Fibroblast of skin of scalp (primary cell): ENCODE measurements at places on chromosomes 4 and X.

- DNase-seq: no peak
Measured at GRCh38 chr4:152455311-152455710, 80.6 kb downstream of the FBXW7 start.

- DNase-seq: no peak
Measured at GRCh38 chrX:153516073-153516472, 1.4 kb upstream of the ATP2B3 start.

GRCh38 chr4:60452266-60452665, 747.9 kb upstream of the ADGRL3 start:
- DNase-seq: no peak

- DNase-seq: no peak
Measured at GRCh38 chrX:68059469-68059868, 373.8 kb downstream of the OPHN1 start.

DNA sequence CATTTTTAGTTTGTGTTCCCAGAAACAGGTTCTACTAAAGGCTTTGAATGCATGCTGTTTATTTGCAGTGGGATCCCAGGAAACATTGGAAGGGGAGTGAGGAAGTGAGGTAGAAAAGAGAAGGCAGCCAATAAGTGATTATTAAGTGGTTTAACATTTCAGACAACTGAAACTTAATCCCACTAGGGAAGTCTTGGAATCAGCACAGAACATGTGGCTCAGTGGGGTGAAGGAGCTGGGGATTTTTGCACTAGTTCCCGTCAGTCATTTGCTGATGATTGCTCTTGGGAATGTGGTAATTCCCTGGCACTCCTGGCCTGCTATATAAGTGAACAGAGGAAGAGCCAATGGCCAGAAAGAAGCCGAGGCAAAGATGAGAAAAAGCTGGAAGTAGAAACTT, 1053.0 kb upstream of the IGFBP7 start:
- DNase-seq: no peak

GRCh38 chr4:99893839-99894160, 427 bp downstream of the LAMTOR3 start:
- no peak for DNase-seq

DNA sequence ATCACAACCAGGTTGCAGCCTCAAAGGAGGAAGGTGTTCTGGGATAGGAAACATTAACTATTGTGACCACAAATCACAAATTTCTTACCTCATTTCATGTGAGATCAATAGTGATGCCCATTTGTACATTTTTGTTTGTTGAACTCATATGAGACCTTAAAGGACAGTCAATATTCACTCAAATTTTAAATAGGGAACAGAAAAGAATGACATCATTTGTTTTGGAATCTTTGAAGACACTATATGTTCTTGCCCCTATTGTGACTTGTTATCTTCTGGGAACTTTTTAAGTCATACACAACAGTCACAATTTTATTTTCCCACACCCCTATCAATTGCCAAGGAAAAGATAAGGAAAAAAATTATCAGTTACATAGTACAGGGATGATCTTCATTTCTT, 346.5 kb downstream of the ARAP2 start:
- DNase-seq: no peak

- no peak for DNase-seq
Measured at GRCh38 chr4:16827794-16828724, 70.4 kb downstream of the LDB2 start.
